ENCODE measurements at places on chromosomes 16 and 17.

GRCh38 chr16:28304214-28304613 lies 11.9 kb downstream of the SBK1 start:
- DNase-seq, result no peak

- no peak for DNase-seq
Measured at GRCh38 chr17:43134774-43135453, 9.8 kb upstream of the BRCA1 start.

- no peak for DNase-seq
Measured at GRCh38 chr17:69486779-69487637, 72.5 kb downstream of the MAP2K6 start.

- no peak for DNase-seq
Measured at GRCh38 chr17:13917634-13918033, 151.7 kb upstream of the COX10 start.

DNA sequence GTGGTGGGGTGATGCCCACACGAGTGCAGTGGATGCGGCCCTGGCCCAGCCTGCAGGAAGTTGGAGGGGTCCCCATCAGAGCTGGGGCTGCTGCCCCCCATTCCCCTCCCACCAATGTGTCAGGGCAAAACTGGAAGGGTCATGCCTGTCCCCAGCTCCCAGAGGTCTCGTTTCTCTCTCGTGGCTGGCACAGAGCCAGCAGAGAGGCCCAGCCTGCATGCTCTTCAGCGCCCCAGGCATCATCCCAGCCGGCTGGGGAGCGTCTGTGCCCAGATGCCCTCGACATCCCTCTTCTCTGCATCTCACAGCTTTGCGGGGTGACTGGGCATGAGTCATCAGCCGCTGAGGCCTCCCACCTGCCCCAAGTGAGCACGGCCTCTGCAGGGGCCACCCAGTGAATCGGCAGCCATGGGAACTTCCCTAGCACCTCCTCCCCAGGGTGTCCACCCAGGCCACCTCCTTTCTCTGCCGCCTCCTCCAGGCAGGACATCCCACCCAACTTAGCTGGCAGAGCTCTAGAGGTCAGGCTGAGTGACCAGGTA lies 9.8 kb upstream of the CSNK1D start:
- no peak for DNase-seq
